AG10803 (cell line): ENCODE measurements at places on chromosomes 16 and 17.

GRCh38 chr16:54283725-54284318 is 2.8 kb downstream of the IRX3 start:
- no peak for DNase-seq

DNA sequence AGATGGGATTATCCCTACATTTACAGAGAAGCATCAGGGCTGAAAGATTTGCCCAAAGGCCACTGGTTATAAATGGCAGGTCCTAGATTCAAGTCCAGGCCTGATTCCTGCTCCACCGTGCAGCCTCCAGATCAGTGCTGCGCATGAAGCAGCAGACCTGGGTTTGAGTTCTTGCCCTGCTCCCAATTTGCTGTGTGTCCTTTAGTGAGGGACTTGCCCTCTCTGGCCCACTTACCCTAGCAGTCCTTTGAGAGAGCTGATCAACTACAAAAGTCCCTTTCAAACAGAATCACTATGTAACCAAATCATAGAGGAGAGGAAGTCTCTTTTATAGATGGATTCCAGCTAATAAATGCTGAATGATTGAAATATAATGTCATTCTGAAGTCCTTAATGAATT is 200.4 kb downstream of the RAB11FIP4 start:
- DNase-seq, result no peak

DNA sequence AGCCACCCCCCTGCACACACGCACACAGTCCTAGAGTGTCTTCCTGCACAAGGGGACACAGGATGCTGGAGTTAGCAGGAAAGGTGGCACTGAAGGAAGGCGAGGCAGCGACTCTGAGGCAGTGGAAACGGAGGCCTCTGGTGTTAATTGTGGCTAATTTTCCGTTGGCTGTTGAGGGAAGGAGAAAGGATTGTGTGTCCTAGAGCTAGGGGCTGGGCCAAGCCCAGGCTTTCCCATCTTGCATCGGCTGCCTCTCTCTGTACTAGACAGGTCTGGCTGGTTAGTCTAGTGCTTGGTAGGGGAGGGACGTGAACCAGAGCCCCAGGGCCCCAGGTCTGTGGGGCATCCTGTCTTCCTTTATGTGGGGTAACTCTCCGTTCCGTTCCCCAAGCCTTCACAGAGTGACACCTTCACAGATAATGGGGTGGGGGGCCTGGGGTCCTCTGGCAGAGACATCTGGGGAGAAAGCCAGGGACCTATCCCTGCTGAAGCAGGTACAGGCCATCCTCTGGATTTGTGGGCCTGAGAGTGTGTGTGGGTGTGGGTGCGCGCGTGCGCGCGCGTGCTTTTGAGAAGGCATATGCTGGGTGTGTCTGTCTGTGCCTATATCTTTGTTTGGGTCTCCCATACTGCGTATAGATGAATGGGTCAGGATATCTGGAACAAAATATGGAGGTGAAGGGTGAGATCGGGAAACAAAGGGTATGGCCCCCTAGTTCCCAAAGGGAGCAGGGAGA is at the start of gene CHD3:
TSS of gene CHD3 (plus strand) at position 606 of the 737 bp plus-strand sequence. CDS start 212 bp downstream, outside the sequence.
- DNase-seq, result no peak

GRCh38 chr16:50668368-50669008 is 12.6 kb downstream of the SNX20 start:
- no peak for DNase-seq

- peak; percentile 81 for DNase-seq
Observed at GRCh38 chr16:4370570-4371356, 885 bp upstream of the VASN start.

DNA sequence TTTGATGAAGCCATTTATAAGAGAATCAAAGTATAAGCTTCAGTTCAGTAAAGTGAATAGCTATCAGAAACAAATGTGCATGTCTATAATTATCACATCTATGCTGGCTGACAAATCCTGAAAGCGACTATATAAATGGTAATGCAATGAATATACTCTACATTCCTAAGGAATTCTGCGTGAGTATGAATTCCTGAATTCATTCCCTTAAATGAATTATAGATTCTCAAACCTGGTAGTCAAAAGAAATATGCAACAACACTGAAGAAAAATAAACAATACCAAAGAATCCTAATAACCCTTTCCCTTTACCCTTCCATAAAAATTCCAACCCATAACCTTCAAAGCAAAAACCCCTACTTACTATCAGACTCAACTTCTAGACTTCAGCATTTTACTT is 416.6 kb upstream of the PMFBP1 start:
- DNase-seq, result no peak

- DNase-seq, result no peak
Observed at GRCh38 chr17:71405101-71405500, 715.7 kb upstream of the SOX9 start.

DNA sequence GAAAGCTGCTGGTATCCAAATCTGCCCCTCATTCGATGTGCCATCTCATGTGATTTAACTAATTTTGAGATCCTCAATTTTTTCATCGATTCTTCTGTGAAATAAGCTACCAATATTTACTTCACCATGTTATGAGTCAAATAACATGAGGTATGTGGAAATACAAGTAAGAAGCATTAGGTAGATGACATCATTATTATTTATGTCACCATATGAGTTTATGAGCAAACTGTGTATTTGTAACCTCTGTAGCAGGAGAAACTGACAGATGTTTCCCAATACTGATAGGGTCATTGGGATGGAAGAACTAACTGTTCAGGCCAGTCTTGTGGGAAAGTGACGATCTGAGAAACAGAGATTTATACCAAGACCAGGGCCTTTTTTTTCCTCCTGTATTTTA is 229.4 kb upstream of the GOT2 start:
- peak; percentile 3 for DNase-seq

GRCh38 chr17:31672161-31672819 is 186.8 kb downstream of the COPRS start:
- DNase-seq, result no peak

DNA sequence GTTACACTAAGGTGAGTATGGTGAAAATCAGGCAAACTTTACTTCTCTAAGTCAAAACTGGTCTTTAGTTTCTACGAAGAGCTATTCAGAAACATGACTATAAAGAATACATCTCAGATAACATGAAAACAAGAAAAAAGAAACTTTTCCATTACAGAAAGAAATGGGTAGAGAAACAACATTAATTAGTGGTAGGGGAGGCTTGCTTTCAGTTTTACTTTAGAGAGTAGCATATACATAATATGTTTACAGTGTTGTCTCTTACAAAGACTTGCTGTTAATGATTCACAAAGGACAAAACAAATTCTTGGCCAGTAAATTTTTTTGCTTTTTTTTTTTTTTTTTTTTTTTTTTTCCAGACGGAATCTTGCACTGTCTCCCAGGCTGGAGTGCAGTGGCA is 34.2 kb downstream of the CRLF3 start:
- no peak for DNase-seq

DNA sequence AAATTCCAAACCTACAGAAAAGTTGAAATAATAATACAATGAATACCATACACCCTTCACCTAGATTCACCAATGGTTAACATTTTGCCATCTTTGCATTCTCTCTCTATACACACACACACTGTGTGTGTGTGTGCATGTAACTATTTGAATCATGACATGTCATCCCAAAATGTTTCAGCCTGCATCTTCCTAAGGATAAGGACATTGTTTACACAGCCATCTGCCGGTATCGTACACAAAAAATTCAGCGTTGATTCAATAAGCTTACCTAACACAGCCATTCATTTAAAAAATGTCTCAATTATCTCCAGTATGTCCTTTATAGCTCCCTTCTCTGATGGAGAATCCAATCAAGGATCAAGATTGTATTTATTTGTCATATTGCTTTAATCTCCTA is 3.9 kb downstream of the MXRA7 start:
- no peak for DNase-seq

DNA sequence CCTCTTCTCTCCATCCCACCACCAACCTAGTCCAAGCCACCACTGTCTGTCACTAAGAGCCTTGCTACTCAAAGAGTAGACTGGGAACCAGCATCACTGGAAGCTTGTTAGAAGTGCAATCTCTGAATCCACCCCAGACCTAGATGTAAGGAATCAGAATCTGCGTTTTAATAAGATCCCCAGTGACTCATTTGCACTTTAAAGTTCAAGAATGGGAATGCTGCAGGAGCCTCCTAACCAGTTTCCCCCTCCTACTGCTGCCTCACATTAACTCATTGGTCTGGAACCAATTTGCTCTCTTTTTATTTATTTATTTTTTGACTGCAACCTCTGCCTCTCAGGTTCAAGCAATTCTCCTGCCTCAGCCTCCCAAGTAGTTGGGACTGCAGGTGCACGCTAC is 19.8 kb upstream of the LYRM9 start:
- no peak for DNase-seq

DNA sequence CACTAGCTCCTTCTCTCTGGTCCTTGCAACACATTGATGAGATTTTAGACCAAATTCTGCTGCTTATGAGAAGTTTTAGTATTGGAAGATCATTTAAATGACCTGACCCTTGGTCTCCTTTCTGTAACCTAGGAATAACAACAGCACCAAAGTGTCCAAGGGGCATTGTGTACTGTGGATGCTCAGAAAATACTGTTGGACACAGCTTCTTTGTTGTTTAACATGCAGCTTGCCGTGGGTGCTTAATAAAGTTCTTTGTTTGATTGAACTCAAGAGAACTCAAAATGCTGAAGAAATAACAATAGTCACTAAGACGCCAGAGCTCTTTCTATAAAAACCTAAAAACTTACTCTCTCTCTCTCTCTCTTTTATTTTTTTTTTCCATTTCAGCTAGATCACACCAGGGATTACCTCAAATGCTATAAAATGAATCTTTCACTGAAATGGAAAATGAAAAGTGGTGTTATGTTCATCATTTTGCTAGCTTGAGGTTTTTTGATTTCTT is 548.9 kb upstream of the CDH8 start:
- no peak for DNase-seq

- DNase-seq, result peak; percentile 83
Observed at GRCh38 chr17:29613352-29613837, 9.3 kb downstream of the CORO6 start.

GRCh38 chr17:38428643-38429371 is 543 bp downstream of the ARHGAP23 start:
- peak; percentile 65 for DNase-seq

DNA sequence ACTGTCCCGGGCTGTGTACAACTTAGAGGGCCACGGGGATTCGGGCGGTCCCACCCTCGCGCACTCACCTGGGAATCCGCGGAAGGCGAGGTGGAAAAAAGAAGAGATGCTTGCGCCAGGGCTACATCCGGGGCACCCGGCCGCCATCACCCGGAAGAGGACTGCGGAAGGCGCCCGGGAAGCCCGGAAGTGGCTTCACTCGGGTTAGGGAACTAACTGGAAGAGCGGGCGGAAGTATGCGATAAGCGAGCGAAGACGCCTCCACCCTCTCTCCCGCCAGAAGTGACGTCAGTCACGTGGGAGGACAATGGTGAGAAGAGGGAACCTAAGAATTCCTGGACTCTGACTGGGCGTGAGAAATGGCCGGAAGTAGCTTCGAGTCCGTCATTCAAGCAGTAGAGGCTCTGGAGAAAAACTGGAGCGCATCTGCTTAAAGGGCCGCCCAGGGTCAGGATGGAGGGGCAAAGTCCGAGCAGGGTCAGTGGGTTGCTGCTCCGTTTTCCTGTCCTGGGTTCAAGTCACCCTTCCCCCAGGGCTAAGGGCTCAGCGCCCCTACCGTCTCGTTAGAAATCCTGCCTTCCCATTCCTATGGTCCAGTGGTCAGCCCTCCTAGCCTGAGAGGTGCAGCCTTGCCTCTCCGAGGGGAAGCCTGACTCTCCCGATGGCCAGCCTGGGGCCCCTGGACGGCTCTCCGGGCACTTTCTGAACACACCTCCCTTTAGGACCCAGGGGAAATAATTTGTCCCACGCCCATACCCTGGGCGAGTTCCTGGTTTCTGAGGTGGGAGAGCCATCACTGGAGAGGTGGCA is at the start of gene CD2BP2:
TSS of gene CD2BP2 (minus strand) at position 165 of the 810 bp plus-strand sequence. CDS start 627 bp downstream, outside the sequence.
- DNase-seq, result peak; percentile 100

DNA sequence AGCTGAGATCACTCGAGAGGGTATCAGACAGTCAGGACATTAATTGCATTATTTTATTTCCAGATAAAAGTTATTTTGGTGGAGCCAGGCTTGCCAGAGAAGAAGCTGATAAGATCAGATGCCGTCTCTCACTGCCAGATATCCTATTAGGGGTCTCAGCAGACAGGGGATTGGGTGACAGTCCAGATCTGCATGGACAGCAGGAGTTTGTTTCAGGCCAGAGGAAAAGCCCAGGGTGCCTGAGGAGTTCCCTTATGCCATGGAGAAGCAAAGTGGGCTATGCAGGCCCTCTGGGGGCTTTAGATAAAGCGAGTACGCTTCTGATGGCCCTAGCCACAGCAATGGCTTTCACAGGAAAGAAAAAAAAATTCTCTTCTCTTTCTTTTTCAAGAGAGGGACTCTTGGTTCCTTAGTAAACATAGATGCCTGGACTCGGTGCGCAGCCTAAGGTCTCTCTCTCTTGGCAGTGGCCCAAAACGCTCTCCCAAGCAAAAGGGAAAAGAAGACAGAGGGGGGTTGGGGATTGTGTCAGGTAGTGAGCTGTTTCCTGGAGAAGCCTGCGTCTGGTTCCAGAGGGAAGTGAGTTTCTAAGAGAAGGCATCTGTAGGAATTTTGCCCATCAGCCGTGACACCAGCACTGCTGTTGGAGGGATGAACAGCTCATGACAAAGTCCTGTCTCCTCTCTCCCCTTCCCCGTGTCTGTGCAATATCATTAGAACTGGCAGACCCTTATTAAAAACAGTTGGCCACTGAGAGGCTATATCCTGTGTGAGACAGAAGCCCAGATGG is 166.3 kb upstream of the FOXF1 start:
- no peak for DNase-seq

DNA sequence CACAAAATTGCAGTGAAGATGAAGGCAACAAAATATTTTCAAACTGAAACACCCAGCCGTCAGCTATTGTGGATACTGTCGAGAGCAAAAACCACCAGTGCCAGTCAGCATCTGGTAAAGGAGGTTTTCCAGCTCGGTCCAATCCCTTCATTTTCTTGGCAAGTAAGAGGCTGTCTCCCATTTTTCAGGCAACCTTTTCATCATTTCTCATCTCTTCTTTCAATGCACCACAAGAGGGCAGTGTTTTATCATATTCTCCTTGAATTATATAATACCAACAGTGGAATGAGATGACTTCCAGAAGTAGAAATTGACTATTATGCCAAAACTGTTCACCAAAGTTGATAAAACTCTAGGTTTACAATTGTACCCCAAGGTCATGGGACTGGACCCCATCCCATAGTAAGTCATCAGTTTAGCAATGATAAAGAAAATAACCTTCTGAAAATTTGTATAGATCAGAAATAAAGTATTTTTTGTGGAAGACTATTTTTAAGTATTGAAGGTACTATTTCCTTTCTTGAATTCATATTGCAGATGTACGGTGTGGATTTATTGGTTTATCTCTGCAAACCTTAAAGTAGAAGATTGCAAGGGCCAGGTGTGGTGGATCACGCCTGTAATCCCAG is 16.8 kb downstream of the NQO1 start:
- DNase-seq, result peak; percentile 75
